ENCODE measurements at places on chromosomes 2 and 18.

- DNase-seq, result no peak
Measured at GRCh38 chr2:235958221-235958930, 209.8 kb downstream of the GBX2 start.

DNA sequence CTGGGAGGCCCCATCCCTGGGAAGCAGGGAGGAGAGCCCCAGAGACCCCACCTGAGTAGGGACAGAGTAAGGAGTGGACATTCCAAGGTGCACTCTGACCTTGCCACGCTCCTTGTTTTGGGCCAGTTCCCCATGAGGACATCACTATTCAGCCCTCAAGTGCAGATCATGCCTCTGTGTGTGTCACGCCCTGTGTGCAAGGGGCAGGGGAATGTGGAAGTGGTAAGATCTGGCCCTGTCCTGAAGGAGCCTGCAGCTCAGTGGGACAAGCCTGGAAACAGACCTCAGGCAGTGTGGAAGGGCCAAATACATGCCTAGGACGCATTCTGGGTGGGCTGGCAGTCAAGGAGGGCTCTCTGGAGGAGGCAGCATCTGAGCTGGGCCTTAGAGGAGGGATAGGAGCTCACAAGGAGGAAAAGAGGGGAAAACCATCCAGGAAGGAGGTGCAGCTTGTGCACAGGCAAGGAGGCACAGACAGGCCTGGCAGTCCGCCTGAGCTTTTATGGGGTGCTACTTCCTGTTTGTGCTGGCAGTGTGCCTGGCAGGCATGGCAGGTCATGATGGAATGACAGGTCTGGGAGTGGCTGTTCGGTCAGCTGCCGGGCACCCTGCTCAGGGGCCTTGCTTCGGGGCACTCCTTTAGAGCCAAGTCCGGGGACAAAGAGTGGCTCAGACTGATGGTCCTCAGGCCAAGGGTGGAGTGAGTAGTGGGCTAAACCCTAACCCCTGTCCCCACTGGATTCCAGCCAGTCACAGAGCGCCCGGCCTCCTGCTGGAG lies 3.3 kb downstream of the KLHL30 start:
- DNase-seq, result no peak

- DNase-seq, result peak; percentile 40
Measured at GRCh38 chr2:226020176-226020575, 620.7 kb downstream of the NYAP2 start.

- DNase-seq, result no peak
Measured at GRCh38 chr2:221546505-221547225, 25.4 kb downstream of the EPHA4 start.

GRCh38 chr2:68935471-68935870 lies 17.2 kb downstream of the GKN2 start:
- no peak for DNase-seq

DNA sequence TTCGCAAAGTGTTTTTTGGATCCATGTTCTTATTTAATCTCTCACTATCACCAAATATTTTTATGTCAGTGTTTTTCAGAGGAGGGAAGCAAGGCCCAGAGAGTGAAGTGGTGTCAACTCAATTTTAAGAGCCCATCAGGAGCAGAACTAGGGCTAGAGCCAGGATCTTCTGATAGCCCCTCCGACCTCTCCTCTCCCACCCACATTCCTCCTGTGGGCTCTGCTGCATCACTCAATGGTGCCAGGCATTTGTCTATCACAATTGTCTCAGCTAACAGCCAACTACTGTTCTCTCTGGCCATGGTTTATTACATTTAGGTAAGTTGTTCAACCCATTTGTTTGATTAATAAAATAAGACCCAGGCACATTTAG lies 68.6 kb downstream of the MAPK4 start:
- DNase-seq, result no peak

DNA sequence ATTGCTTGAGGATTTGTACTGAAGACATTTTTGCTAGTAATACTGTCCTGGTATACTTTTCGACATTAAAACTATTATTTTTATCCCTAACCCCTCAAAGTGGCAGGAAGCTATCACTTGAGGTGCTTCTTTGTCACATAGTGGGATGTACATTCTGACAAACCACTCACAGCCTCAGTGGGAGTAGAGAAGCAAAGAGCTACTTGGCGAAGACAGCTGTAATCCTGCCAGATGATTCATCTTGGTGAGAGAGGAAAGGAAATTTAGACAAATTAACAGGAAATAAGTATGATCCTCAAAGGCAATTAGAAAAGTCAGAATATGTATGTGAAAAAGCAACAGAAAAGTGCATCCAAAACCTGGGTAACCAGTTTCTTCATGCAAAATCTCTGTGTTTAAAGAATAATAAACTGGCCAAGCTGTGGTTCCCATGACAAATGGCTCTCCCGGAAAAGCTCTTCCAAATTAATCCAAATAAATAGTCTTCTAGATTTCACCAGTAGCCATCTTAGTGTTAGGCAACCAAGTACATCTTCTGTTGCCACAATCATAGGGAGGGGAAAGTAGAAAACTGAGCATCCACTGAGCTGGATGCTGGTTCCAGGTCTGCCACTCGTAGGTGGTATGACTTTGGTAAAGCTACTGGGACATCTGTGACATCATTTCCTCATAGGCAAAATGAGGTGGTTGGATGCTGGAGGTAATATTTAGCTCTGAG lies 308.0 kb upstream of the LYPD1 start:
- DNase-seq, result peak; percentile 1

- no peak for DNase-seq
Measured at GRCh38 chr2:43102366-43103092, 123.9 kb downstream of the ZFP36L2 start.

DNA sequence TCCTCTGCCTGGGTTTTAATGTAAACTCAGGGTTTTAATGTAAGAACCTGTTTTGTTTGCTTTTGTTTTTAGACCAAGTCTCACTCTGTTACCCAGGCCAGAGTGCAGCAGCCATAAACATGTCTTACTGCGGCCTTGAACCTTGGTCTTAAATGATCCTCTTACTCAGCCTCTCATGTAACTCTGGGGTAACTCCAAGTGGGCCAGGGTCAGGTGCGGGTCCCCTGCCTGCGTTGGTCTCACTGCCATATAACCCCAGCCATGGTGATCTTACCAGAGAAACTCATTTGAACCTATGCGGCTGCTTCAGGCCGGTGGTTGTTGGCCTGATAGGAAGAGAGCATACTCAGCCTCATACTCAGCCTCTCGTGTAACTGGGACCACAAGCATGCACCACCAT lies 89.3 kb downstream of the AGAP1 start:
- no peak for DNase-seq

- DNase-seq, result no peak
Measured at GRCh38 chr2:56540916-56541315, 357.1 kb downstream of the CCDC85A start.

DNA sequence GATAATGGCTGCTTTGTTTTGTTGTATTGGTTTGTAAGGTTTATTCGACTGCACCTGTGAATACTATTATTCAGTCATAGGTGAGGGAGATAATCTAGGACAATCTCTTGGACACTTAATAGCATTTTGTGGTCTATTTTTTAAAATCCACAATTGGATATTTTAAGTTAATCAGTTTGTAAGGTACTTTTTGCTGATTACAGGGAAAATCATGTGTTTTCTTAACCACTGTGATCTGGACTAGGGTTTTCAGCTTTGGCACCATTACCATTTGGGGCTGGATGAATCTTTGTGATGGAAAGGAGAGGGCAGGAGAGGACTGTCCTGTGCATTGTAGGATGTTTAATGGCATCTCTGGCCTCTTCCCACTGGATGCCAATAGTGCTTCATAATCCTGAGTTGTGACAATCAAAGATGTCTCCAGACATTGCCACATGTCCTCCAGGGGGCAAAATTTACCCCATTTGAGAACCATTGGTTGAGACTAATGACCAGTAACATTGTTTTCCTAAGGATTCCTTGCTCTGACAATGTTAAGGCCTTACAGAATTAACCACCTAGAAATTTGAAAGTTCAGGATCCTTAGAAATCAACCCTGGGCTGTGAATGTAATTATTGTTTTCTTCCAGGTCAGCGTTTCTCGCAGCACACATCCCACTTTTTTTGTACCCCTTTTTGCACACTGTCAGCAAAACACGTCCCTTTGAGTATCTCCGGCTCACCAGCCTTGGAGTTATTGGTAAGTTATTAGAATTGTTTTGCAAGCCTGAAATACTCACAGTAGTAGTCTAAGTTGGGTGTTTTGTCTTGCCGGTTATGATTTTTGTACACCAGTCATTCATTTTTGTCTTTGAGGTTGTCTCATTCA lies 15.6 kb downstream of the CNOT9 start:
- no peak for DNase-seq

DNA sequence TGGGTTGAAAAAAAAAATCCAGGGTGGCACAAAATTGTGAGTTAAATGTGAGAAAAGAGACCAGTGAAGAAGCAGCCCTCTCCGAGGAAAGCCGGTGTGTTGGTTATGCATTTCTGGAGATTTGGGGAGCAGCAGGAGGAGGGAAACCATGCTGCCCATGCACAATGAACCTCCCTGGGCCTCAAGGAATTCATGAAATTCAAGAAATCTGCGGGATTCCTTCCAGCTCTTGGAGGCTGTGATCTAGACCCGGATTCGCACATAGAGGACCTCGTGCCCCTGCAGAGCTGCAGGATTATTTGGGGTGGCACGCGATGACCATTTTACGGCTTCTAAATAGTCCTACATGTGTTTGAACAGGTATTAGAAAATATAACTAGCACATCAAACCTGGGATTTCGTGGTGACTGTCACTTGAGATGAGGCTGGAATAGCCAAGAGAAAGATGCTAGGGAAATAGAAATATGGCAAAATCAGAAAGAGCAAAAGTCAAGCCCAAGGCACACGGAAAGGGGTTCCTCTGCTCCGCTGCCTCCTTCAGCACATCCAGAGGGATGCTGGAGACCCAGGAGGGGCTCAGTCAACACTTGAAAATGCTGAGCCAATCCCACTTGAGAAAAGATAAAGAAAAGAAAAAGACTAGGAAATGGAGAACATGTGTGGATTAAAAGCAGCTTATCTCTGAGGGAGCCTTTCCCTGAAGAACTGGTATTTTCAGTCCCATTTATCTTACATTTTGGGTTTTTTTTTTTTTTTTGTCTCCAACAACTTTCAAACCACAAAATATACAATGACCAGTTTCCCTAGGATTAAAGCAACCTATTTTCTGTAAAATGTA lies 22.0 kb downstream of the KCTD1 start:
- no peak for DNase-seq

DNA sequence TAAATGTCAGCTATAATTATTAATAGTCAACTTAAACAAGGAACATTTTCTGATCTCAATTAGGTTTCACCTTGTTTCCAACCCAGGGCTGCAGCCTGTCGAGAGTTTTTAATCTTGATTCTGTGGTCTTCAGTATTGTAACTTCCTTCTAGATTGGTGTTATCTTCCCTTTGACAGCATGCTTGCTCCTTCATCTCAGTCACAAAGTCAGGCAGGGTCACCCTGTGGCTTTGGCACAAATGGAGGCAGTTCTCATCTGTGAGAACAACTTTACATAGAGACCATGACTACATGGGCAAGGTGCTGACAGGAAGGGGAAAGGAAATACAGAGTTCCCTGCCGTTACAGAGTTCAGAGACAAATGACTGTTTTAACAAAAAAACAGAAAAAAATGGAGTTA lies 50.5 kb downstream of the HNRNPLL start:
- DNase-seq, result no peak

GRCh38 chr18:36160959-36161371 lies 26.3 kb upstream of the MOCOS start:
- DNase-seq, result no peak

DNA sequence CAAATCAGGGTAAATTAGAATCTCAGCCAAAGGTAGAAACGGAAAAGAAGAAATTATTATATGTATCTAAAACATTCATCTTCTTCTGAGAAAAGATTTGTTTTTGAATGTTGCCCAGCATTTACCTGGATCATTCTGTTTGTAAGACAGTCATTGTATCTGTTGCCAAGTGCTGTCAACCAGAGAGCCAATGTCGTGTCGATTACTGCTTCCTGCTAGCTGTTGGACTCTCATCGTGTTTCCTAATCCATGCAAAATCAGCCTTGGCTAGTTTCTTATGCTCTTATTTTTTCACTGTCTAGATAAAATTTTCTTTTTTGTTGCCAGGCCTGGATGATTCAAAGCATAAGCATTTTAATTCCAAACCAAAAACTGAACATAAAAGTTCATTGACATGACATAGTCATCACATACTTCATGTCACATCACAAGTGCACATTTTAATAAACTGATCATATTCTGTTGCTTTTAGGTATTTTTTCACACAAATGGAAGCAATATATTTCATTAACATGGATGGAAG lies 202.3 kb downstream of the KCNH7 start:
- DNase-seq, result no peak

DNA sequence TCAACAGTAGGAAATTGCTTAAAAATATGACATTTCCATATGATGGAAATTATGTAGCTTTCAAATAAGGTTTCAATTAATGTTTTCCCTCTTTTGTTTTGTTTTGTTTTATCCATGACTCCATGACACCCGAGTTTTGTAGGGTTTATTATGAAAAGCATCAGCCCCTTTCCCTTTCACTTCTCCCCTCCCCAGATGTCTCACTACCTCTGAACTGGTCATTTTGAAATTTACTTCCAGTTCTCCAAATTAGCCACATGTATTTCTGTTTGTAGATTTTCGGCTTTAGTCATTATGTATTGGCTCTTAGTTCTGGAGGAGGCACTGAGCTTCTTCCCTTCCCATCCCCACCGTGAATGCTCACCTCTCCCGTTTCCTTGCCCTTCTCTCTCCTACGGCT lies 18.6 kb upstream of the VPS4B start:
- DNase-seq, result no peak

All from fibroblast of mammary gland (primary cell).